NCI-H2227 treated with DMSO at 0.1 percent for 48 hours (cell line): ENCODE measurements at places on chromosomes 2 and 18.

DNA sequence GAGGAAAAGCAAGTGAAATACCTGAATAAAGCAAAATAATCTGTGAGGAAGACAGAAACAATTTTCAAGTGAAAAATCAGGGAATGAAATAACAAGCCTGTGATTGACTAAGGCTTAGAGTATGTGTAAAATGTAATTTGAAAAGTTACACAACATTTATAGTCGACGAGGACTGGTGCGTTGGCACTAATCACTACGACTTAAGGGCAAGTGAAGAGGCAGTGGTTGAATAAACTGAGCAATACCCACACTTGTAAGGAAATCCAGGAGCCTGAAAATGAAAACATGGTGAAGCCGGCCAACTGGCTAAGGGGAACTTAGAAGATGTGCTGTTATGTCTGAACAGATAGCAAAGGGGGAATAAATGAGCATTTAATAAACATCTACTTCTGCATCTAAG, 13.4 kb downstream of the DOK1 start:
- no peak for DNase-seq

DNA sequence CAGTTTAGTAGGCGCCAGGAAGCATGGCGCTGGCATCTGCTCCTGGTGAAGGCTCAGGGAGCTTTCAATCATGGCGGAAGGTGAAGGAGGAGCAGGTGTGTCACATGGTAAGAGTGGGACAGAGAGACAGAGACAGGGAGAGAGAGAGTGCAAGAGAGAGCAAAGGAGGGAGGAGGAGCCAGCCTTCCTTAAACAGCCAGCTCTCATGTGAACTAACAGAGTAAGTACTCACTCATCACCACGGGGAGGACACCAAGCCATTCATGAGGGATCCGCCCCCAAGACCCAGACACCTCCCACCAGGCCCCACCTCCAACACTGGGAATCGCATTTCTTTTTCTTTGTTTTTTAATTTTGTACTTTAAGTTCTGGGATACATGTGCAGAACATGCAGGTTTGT, 40.8 kb upstream of the CLASP1 start:
- DNase-seq: no peak

DNA sequence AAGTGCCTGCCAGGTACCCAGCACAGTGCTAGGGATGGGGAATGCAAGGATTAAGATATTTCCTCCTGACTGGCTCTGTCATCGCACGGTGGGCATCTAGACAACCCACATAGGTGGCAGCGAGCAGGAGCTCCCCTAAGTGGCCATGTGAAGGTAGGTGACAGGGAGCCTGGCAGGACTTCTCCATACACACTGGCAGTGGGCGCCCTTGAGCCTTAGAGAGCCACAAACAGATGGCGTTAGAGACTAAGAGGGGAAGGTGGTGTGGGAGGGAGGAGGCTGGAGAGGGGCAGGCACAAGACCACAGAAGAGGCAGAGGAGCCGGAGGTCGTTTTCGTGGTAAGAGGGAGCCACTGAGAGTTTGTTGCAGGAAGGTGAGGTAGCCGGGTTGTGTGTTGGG, 15.2 kb downstream of the PRELID3A start:
- no peak for DNase-seq

- no peak for DNase-seq
These were observed 1094.8 kb downstream of the SUCLG1 start for GRCh38 chr2:83364264-83364663.

DNA sequence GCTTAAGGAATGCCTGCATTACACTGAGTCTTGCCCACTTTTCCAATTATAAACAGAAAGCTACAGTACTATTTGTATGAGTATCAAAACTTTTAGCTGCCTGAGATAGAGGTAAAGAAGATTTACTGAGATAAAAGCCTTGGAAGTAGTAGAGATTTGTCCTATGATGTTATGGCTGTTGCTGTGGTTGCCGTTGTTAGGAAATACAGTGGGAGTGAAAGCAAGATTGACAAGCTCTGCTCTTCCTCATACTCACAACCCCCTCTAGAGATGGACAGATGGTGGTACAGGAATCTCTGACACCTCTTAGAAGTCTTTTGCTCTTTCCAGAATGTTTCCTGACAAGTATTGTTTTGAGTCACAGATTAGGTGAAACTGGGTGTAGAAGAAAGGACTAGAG, 242.5 kb downstream of the RPIA start:
- no peak for DNase-seq

DNA sequence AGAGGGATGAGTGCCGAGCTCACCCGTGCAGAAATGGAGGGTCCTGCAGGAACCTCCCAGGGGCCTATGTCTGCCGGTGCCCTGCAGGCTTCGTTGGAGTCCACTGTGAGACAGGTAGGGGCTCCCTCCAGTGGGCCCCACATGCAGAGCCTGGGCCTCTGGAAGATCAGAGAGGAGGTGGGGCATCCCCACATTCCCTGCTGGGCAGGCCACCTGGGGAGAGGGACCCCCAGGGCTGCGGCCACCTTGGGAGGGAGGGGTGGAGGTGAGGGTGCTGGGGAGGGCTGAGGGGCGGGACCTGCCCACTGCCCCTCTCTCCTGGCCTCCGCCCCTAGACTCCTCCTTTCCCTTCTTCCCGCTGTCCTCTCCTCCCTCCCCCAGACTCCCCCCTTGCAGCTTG, 38.5 kb downstream of the MTERF4 start:
- no peak for DNase-seq

DNA sequence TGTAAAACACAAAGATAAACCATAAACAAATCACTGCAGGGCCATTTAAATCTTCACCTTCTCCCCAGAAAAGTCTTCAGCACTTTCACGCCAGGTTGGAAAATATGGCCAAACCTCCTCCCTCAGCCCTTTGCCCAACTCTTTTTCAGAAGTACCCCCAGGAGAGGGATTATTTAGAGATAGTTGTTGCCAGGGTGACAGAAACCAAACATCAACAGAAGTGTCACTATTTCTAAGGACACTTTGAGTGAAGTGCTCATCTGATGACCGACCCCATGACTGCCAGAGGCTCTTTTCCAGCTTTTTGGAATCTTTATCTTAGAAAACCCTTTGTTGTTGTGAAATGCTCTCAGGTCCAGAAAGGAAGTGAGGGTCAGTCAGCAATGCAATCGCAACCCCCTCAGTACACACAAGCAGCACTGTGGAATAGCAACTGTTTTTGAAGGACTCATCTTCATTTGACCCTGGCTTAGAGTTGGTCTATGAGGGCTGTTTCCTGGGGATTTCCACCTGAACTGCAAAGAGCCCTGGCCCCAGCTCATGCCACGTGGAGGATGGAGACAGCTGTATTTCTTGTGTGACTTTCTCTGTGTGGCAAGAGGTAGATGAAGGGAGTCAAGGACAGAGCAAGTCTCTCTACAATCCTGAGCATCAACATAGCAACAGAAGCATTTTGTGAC, 114.0 kb upstream of the STON1 start:
- DNase-seq: peak; percentile 15

DNA sequence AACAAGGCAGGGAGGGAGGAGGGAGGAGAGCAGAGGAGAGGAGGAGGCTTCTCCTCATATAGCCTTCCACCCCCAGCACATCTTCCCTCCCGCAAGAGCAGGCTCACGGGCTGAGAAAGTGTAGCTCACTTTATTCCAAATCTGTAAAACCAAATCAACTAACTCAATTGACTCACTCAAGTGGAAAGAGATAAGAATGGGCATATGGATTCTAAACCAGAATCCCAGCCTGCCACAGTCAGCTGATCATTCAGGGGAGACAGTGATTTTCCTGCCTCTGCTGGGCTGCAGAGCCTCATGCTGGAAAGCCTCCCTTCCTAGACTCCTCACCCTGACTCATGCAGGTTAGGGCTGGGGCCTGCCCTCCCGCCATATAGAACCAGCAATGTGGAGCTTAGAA, 4.2 kb upstream of the TWSG1 start:
- no peak for DNase-seq

- no peak for DNase-seq
These were observed 61.5 kb downstream of the INPP4A start for GRCh38 chr2:98505971-98506664.

GRCh38 chr2:120432293-120432975, 86.5 kb downstream of the INHBB start:
- no peak for DNase-seq

- no peak for DNase-seq
These were observed 121.0 kb downstream of the RAPGEF4 start for GRCh38 chr2:172856606-172857005.

DNA sequence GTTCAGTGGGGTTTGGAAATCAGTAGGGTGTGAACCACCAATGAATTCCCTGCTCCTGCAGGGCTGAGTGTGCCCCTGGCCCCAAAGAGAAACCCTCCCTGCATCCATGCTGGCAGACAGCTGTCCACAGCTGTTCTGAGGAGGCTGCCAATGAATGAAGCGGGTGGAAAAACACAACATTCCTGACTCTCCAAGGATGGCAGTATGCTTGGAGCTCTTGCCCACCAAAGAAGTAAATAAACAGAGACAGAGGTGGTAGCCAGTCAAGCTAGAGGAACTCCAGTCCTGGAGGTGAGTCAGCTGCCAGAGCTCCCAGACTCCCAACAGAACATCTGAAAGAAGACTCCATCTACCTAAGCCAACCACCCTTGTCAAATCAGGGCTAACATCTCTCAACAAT, 6.2 kb downstream of the ZBTB7C start:
- DNase-seq: no peak
